ENCODE measurements at places on chromosomes 12 and 14. TPM values are rescaled to one million over a fixed set of nuclear protein-coding genes. Genes with fewer than 3 reads are reported as not detected.

EMP1 gene
- total RNA-seq: 183 TPM

PIP4P1 gene
- total RNA-seq: 38.3 TPM

INHBC gene
- total RNA-seq: not detected

KRT74 gene
- total RNA-seq: not detected

LPAR5 gene
- 0.38 TPM for total RNA-seq

BLTP3B gene
- 12.3 TPM for total RNA-seq

VRTN gene
- total RNA-seq: not detected

DEPDC4 gene
- 1.8 TPM for total RNA-seq

ADGRD1 gene
- total RNA-seq: 0.38 TPM

KRT75 gene
- 0.07 TPM for total RNA-seq

NFKBIA gene
- 212 TPM for total RNA-seq

EML5 gene
- 0.43 TPM for total RNA-seq

ACOT4 gene
- 1.9 TPM for total RNA-seq

FLRT2 gene
- total RNA-seq: 3.2 TPM

LMNTD1 gene
- total RNA-seq: not detected

SPRING1 gene
- total RNA-seq: 30.5 TPM

GLT1D1 gene
- not detected for total RNA-seq

PRPH gene
- total RNA-seq: 1.5 TPM

INSM2 gene
- total RNA-seq: not detected

PHC1 gene
- total RNA-seq: 11.5 TPM

ADAMTS20 gene
- total RNA-seq: not detected

RNASE9 gene
- total RNA-seq: not detected

LIN7A gene
- total RNA-seq: 0.55 TPM

STXBP6 gene
- 2.0 TPM for total RNA-seq

ALG10B gene
- 4.9 TPM for total RNA-seq

BMP4 gene
- total RNA-seq: 1.6 TPM

SCNN1A gene
- total RNA-seq: 30.2 TPM

CCDC38 gene
- 0.08 TPM for total RNA-seq

STRN3 gene
- 11.9 TPM for total RNA-seq

All from A549 treated with Mapracorat at 1 μM for 4 hours (cell line).